Diencephalon (tissue), 1 donor: ENCODE measurements at places on chromosomes 12 and 14. TPM values are rescaled to one million over a fixed set of nuclear protein-coding genes. Genes with fewer than 3 reads are reported as not detected.

The TMPRSS12 gene
- total RNA-seq, result not detected

The VWF gene
- total RNA-seq, result 18.5 TPM

The ASCL1 gene
- 14.5 TPM for total RNA-seq

The ANO4 gene
- 27.2 TPM for total RNA-seq

The KRT71 gene
- not detected for total RNA-seq

The MGAT4C gene
- 82.4 TPM for total RNA-seq

The KRT3 gene
- 0.23 TPM for total RNA-seq

The SLC6A15 gene
- total RNA-seq, result 82.8 TPM

The LRRC23 gene
- 27.7 TPM for total RNA-seq

The SLC24A4 gene
- total RNA-seq, result 4.2 TPM

The RNF212B gene
- not detected for total RNA-seq

The RIPK3 gene
- 0.69 TPM for total RNA-seq

The MYH6 gene
- total RNA-seq, result under 0.01 TPM

The TEX52 gene
- not detected for total RNA-seq

The CCDC175 gene
- total RNA-seq, result 2.1 TPM

The TMEM260 gene
- total RNA-seq, result 25.6 TPM

The RABGGTA gene
- 31.4 TPM for total RNA-seq

The NOVA1 gene
- 110 TPM for total RNA-seq

The LRP1-AS gene
- not detected for total RNA-seq

The SMCO2 gene
- 0.46 TPM for total RNA-seq

The GXYLT1 gene
- 15.7 TPM for total RNA-seq

The TPH2 gene
- 2.1 TPM for total RNA-seq

The RPL10L gene
- not detected for total RNA-seq

The TAS2R13 gene
- 4.8 TPM for total RNA-seq

The SNRNP35 gene
- 24.7 TPM for total RNA-seq

The NRL gene
- 2.5 TPM for total RNA-seq

The GPR84 gene
- 0.23 TPM for total RNA-seq

The LYZ gene
- 7.4 TPM for total RNA-seq

The DAD1 gene
- total RNA-seq, result 128 TPM

The MYO1H gene
- total RNA-seq, result 1.4 TPM

The DNAJC22 gene
- 0.92 TPM for total RNA-seq

The SERPINA9 gene
- total RNA-seq, result not detected

The AQP6 gene
- 0.46 TPM for total RNA-seq

The GPX2 gene
- not detected for total RNA-seq

The CLEC6A gene
- not detected for total RNA-seq

The IFNG-AS1 gene
- total RNA-seq, result not detected
